Fibroblast of skin of scalp (primary cell): ENCODE measurements at places on chromosomes 3 and 15.

DNA sequence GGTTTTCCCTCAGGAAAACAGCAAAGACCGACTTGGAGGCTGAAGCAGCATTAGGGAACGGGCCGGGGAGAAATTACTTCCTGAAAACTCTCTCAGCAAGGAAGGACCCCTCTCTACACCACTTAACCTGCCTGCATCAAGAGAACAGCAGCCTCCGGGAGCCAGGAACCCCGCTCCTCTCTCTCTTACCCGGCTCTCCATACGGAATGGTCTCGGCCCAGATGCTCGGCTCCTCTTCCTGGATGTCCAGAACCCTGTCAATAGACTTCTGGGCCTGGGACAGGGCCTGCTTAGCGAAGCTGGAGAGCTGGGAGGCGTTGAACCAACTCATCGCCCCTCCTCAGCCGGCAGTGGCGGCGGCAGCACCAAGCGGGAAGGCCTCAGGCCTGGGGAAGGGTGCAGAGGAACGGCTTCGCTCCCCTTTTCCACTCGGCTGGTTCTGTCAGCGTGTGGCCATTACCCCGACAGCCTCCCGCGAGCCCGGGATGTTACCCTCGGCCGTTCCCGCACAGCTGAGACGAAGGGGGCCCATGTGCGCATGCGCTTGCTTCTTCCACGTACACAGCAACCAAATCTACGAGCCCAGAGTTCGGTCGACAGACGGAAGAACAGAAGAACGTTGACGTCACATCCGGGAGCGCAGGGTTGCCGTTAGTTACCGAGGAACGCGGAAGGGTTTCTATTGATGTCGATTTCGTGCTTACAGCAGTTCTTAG is at the start of gene TMF1:
TSS of gene TMF1 (minus strand) at position 578 of the 716 bp plus-strand sequence. CDS start at position 331, 247 bp downstream.
- DNase-seq = peak; percentile 99

GRCh38 chr3:103195216-103195615 is 760.4 kb downstream of the ZPLD1 start:
- peak; percentile 61 for DNase-seq

GRCh38 chr3:57966829-57967228 is 41.4 kb upstream of the FLNB start:
- peak; percentile 56 for DNase-seq

DNA sequence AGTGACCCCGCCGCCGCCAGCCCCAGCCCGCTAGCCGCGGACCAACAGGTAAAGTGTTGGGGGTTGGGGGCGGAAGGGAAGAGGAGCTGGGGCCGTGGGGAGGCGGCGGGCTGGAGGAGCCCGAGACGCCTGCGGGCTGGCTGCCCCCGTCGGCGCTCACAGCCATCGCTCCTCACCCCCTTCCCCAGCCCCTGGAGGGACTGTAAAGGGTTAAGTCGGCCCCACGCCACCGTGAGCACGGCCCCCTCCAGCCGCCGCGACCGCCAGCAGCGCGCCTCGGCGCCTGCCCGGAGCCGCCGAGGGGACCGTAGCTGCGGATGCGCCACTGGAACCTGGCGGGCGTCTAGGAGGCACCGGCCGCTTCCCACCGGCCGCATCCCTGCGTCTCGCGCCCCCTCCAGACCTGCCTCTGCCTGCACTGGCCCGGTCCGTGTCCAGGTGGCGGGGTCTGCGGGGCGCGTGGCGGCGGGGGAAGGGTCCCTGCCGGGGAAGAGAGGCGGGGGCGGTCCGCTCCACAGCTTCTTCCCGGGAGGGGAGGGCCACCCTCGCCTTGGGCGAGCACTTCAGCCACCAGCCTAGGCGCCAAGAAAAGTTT is 522 bp downstream of the MED12L start:
- no peak for DNase-seq

DNA sequence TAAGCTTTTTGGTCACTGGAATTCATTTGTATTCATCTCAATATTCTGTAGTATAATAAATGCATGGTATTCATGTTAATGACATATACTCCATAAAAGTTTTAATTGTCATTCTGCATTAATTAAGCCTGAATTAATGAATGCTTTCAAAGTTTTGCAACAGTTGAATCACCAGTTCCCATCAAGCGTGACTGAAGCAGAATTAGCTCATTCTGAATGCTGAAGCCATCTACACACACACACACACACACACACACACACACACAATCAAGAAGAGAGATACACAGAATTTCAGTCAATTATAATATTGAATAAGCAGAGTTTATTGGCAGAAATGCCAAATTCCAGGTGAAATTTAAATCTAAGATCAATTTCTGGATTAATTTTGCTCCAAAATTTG is 252.1 kb upstream of the KCNMB2 start:
- DNase-seq = no peak

- no peak for DNase-seq
Observed at GRCh38 chr15:42130246-42130986, 26.0 kb downstream of the PLA2G4F start.

DNA sequence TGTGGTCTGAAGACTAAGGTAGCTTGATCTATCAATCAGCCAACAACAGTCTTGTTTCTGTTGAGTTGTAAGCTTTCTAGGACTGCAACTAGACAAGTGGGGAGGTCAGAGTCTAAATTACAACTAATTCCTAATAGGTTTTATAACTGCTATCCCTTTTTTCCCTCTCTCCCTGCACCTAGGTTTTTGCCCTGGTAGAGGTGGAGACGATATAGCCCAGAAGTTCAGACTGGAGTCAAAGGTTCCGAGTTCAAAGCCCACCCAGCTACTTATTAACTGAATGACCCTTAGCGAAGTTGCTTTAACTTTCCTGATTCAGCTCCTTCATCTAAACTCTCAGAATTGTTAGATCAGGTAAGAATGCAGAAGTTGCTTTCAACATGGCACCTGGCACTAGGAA is 100.6 kb downstream of the IGF2BP2 start:
- DNase-seq = no peak

GRCh38 chr3:62159056-62159708 is 214.2 kb downstream of the FEZF2 start:
- no peak for DNase-seq

DNA sequence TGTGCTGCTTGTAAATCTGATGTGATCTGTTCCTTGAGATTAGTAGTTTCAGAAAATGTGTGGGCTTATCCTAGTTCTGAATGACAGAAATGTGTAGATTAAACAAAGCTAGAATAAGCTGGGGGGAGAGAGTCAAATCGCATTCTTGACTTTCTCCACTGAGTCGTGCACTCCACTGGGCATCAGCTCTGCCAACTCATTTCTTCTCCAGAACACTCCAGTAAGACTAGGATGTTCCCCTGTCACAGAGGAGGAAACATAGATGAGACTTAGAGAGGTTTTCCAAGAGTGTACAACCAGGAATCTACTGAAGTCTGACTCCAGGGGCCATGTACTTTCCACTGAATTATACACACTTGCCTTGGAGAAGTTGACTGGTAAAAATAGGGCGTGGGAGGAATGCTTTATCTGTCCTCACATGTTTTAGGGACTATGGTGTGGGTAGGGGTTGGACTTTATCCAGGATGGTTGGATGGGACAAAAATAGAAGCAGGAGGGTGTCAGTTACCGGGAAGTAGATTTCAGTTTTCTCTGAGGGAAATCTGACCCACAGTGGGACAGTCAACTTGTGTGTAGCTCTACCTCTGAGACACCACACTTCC is 298.2 kb downstream of the UBE2E2 start:
- peak; percentile 17 for DNase-seq

DNA sequence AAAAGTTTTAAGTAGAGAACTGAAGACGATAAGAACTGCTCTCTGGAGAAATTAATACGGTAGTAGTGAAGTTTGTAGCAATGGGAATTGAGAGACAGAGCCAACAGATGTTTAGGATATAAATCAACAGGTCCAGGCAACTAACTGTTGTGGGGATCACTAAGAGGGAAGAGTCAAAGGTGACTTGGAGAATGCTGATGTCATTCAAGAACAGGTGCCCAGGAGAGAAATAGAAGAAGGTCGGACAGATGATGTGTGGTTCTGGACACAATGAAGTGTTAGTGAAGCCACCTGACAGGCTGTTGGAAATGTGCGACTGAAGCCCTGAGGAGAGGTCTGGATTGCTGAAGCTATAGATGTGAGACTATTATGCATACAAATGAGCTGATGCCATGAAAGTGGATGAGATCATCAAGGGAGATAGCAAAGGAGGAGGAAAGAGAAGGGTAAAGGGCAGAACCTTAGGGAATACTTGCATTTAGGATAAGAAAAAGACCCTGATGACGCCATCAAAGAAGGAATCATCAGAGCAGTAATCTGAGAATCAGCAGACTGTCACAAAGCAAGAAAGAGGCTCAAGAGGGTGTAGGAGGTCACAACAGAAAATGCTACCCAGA is 183.7 kb downstream of the FRMD5 start:
- DNase-seq = no peak

GRCh38 chr3:4750306-4750968 is 228.8 kb upstream of the BHLHE40 start:
- DNase-seq = no peak

DNA sequence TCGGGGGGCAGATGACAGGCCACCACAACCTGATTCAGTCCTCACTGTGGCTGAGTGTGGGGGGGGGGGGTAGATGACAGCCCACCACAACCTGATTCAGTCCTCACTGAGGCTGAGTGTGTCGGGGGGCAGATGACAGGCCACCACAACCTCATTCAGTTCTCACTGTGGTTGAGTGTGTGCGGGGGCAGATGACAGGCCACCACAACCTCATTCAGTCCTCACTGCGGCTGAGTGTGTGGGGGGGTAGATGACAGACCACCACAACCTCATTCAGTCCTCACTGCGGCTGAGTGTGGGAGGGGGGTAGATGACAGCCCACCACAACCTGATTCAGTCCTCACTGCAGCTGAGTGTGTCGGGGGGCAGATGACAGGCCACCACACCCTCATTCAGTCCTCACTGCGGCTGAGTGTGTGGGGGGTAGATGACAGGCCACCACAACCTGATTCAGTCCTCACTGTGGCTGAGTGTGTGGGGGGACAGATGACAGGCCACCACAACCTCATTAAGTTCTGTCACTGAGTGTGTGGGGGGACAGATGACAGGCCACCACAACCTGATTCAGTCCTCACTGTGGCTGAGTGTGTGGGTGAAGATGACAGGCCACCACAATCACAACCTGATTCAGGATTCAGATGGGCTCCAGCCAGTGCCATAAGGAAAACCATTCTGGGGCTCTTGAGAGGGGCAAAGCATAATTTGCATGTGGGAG is 16.9 kb downstream of the ZNF717 start:
- DNase-seq = no peak

DNA sequence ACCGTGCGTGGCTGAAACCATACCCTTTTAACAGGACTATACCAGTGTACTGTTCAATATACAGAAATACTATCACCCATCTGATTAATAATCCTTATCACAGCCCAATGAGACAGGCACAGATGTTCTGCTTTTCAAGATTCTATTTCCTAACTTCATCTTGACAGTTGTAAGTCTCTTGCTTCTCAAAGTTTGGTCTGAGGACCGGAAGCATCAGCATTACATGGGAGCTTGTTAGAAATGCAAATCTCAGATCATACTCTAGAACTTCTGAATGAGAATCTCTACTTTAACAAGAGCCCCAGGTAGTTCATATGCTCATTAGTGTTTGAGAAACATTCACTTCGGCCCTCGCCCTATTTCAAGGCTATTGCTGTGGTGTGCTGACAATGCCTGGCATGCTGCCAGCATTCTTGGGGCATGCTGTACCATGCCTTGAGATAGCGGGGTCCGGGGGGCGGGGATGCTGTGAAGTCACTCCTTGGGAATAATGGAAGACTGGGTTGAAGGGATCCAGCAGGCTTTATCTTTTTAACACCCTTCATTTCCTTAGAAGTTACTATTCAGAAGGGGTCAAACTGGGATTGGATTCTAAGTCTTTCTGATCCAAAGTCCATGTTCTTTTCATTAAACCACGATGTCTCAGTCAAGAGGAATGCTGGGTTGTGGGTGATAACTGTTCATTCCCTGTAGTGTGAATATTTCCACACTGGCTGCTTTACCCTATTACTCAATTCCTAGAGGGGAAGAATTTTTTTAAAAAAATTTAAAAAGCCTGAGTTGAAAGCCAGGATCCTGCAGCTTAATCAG is 194.7 kb downstream of the LPP start:
- peak; percentile 96 for DNase-seq

DNA sequence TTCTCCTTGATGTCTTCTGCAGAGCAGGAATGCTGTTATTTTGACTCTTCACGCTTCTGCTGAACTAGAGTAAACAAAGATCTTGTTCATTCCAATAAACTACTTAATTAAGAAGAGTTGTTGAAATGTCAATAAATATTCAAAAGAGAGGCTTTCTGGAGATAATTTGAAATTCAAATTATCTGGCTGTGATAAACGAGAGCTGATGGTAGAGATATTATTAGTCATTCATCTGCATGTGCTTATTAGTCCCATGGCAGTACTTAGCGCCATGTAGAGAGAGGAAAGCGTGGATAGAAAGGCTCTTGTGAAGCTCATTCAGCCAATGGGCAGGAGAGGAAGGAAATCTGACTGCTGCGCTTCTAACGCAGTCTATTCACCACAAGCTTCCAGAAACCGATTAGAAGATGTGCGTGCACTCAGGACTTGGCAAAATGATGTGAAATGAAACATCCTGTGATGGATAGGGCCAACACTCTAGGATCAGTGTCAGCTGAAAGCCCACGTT is 251.1 kb downstream of the GABRB3 start:
- no peak for DNase-seq

DNA sequence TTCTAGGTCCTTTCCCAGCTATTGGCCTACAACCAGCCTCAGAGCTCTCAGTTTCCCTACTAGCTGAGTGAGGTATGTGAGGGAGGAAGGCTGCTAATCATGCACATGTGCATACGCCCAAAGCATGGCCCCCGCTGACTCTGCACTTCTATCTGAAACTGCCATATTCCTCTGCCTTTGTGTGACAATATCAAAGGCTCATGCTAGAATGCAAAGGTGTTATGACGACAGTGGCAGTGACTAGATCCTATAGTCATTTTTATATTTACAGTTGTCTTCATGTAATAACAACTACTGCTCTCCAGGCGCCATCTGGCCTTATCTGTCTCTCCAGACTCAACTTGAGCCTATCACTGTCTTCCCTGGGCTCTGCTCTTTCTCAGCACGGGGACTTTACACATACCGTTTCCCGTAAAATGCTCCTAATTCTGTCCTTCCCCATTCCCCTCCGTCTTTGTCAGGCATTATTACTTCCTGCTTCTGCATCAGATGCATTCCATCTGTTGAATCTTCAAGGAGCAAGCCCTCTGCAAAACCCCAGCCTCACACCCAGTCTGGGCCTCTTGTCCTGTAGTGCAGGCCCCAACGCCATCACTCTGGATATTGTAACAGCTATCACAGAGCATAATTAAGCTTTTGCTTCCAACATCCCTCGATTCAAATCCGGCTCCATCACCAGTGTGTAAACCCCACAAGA is 102.5 kb downstream of the PDCD6IP start:
- DNase-seq = no peak

- no peak for DNase-seq
Observed at GRCh38 chr15:33209575-33210481, 15.3 kb upstream of the FMN1 start.

GRCh38 chr3:146709969-146710368 is 104.8 kb upstream of the PLSCR5 start:
- DNase-seq = peak; percentile 17
